CD4-positive, alpha-beta T cell treated with Interleukin-17A for 4 hours (primary cell): ENCODE measurements at places on chromosomes 5 and 9.

DNA sequence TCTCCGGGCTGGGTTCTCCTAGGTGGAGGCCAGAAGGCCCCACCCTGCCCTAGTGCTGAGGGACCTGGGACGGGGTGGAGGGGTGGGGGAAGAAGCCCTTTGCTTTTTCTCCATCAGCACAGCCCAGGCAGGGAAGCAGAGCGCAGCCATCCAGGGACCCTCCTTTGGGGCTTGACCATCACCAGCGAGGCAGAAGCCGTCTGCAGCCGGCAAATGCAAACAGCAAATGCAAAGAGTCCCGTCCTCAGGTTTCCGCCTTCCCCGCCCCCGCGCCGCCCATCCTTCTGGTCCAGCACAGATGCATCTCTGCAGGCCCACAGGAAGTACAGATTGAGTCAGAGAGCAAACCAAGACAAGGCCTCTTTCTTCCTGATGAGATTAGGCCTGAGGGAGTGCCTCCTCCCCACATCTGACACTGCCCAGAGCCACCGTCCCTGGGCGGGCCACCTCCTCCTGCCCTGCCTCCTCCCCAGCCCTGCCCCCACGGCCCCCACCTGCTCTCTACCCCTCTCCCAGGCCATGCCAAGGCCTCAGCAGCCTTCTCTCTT is 23.4 kb downstream of the CORO2A start:
- peak; percentile 64 for DNase-seq

GRCh38 chr9:68996462-68996861 is 17.5 kb downstream of the PRKACG start:
- DNase-seq: no peak

DNA sequence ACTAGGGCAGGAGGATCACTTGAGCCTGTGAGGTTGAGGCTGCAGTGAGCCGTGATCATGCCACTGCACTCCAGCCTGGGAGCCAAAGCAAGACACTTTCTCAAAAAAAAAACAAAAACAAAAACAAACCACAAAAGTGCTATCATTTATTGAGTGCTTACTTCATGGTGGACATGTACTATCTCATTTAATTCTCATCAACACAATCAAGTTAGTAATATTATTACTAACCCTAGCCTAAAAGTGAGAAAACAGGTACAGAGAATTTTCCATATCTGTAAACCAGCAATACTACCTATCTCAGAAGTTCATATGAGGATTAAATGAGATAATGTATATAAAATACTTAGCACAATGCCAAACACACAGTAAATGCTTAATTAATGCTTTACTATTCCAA is 85.8 kb downstream of the MAPKAP1 start:
- no peak for DNase-seq

DNA sequence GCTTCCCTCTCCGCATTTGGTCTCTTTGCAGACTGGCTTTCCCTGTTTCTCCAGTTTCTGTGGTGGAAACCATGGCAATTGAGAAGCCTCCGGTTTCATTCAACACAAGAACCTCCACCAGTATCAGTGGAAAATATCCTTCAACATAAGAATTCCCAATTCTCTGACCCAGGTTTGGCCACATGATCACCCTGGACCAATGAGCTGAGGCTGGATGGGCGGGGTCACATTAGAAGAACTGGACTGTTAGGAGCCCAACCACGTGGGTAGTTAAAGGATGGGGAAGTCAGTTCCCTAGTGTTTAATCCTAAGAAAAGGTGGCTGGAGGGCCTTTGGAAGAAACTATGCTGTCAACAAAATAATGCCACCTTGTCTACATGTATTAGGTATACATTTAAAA is 336.3 kb downstream of the DMRT2 start:
- no peak for DNase-seq

GRCh38 chr9:95626885-95627558 is 110.3 kb upstream of the PTCH1 start:
- DNase-seq: no peak

DNA sequence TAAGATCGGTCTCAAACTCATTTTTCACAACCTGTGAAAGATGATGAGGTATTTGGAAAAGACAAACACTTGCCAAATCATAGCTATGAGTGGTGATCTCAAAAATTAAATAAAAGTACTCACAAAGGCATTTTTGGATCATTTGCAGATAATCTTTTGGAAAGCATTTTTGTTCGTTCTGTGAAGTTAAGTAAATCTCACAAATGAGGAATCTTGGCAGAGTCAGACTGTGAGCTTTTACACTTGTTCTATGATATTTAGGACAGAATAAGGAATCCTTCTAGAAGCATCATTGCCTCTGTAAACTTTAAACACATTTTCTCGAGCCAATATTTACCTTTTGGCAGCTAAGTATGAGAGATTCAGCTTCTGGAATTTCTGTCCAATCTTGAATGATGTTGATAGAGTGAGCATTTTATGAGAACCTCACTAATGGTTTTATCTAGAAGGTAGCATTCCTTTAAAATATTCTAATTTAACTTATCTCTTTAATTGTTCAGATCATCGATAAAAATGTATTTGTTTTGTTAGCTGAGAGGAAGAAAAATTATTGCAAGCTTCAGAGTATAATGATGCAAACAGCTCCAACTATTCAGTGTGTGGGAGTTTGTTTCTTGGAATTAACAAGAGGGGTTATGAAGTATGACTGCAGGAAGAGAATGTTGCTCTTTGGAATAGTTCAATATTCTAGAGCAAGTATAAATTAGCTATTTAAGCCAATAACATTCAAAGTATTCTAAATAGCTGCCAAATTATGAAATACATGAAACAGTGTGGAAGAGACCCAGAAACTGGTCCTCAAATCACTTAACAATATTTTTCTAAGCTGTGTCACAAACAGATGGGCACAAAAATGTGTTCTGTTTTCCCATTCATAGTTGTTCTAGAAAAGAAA is 48.6 kb upstream of the SLCO6A1 start:
- no peak for DNase-seq

DNA sequence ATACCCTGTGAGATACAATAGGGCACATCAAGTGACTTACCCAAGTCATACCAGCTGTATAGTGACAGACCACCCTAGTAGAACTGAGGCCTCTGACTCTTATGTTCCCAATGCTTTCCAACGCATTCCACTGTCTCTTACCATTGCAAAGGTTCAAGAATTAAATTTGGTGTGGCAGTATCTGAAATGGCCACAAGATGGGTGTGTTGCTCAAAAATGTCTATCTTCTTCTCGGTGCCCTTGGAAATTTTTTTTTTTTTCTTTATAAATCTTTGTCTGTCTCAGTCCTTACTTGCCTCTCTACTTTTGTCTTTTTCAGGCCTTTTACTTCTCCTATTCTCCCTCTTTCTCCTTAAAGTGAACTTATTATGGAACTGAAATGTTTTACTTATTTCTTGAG is 48.4 kb downstream of the GPR21 start:
- peak; percentile 16 for DNase-seq

DNA sequence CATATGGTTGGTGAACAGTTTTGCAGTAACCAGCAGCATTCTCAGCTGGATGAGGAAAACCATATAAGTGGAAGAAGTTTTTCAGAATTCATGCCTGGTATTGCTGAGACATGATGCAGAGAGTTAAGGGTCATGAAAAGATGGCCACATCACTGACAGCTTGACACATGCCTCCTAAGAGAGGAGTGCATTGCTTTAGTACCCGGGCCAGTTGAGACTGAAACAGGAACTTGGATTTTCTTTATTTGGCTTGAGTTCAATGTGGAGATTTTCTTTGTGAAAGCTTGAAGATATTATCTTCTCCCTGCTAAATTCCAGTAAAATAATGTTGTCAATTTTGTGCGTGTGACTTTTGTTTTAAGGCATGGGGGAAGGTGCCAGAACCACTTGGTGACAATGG is 35.8 kb downstream of the HACD4 start:
- no peak for DNase-seq

- DNase-seq: no peak
These were observed 104.7 kb upstream of the ANKRD55 start for GRCh38 chr5:56337715-56338319.

GRCh38 chr9:70641631-70642030 is 227.2 kb upstream of the KLF9 start:
- DNase-seq: no peak

- no peak for DNase-seq
These were observed 173.4 kb upstream of the NR3C1 start for GRCh38 chr5:143576711-143577484.

GRCh38 chr5:143913008-143913752 is 101.2 kb downstream of the HMHB1 start:
- no peak for DNase-seq

DNA sequence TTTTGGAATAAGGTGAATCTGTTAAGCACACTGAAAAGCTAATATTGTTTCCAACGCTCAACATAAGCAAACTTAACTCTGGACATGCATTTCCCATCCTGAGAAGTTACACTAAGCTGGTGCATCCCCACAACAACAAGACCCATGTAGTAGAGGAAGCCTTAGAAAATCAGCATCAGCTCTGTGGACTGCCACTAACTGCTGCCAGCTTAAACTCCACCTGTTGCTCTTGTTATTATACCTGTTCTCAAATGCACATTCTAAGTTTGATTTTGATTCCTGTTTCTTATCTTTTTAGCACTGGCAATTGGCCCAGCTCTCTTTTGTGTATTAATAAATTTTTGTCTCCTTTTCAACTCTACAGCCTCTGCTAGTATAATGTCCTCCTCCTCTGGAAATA is 924.8 kb downstream of the DNAH5 start:
- no peak for DNase-seq

DNA sequence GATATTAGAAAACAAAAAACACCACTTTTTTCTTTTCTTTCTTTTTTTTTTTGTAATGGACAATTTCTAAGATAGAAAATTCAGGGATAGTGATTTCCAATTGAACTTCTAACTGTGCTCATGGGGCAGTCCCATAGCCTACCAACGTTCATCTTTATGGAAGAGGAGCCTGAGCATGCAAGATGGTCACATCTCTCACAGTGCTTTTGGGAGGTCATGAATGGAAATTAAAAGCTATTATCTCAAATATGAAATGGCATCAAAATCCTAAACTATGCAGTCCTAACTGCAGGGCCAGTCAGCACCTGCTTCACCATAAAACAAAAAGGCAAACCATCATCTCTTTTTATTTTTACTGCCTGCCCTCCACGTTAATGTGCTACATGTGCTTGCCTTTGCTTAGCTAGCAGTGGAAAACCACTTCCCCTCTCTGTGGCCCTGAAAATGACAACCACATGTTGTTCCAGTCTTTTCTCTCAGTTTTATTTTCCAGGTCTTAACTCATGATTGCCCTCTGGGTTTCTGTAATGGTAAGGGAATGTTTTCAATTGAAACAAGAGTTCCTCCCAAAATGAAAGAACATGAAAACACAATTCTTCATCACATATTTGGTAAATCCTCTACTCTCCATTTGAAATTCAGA is 16.7 kb downstream of the IFNB1 start:
- peak; percentile 7 for DNase-seq

DNA sequence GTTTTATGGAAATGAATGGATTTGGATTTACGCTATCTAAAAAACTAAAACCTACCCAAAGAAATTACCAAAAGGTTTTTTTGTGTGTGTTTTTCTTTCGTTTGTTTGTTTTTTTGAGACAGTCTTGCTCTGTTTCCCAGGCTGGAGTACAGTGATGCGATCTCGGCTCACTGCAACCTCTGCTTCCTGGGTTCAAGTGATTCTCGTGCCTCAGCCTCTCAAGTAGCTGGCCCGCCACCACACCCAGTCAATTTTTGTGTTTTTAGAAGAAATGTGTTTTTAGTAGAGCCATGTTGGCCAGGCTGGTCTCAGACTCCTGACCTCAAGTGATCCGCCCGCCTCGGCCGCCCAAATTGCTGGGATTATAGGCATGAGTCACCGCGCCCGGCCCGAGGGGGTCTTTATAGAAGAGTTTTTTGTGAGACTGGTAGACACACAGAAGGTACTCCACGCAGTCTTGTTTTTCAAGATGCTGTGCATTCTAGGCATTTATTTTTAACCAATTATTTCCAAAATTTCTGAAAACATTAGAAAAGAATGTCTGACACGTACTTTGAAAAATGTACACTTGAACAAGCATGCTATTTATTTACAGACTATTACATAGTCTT is 75.7 kb downstream of the NR6A1 start:
- no peak for DNase-seq

GRCh38 chr5:122141751-122142150 is 12.4 kb downstream of the ZNF474 start:
- DNase-seq: no peak

- no peak for DNase-seq
These were observed 111.1 kb downstream of the PAM start for GRCh38 chr5:102866237-102866600.

GRCh38 chr9:14723301-14723700 is 768 bp upstream of the CER1 start:
- no peak for DNase-seq

GRCh38 chr9:69674716-69675438 is 2.7 kb upstream of the APBA1 start:
- DNase-seq: no peak

DNA sequence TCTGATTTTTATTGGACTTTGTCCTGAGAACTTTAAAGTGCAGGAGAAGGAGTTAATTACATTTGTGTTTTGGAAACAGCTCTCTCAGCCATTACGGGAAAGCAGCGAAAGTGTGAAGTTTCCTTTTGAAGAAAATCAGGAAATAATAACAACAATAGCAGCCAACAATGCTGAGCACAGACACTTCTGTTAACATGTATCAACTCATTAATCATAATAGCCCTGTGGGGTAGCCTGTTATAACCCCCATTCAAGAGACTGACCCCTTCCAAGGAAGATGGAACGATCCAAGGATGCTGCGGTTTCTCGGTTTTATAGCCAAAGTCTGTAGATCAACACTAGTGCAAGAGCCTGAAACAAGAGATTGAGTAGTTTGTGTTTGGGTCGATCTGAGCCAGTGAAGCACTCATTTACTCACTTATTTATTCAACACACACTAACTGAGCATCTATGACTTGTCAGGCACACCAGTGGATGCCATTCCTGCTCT is 195.5 kb downstream of the DRD1 start:
- no peak for DNase-seq

- DNase-seq: no peak
These were observed 35.7 kb downstream of the PCDHAC2 start for GRCh38 chr5:141001844-141002604.

DNA sequence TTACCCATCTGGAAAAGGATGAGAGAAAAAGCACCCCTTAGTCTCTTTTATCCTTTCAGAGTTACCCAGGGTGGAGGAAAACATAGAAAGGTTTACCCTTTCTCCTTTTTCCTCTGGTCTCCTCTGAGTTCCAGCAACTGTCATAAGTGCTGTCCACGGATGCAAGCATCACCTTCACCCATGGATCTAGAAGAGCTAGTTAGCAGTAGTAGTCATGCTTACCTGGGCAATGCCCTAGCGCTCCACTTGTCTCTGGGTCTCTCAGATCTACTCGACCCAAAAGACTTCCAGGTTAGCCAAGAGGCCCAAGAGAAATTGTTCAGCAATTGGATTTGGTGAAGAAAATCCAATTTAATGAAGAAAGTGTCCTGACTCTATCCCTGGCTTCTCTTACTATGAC is 656.2 kb upstream of the PTPRD start:
- DNase-seq: no peak

- DNase-seq: no peak
These were observed 10.5 kb upstream of the ARAP3 start for GRCh38 chr5:141692533-141692888.
